CD4-positive, alpha-beta T cell (primary cell): ENCODE measurements at places on chromosomes 7 and 10.

GRCh38 chr7:26513948-26514347, 222.3 kb downstream of the SNX10 start:
- no peak for DNase-seq

DNA sequence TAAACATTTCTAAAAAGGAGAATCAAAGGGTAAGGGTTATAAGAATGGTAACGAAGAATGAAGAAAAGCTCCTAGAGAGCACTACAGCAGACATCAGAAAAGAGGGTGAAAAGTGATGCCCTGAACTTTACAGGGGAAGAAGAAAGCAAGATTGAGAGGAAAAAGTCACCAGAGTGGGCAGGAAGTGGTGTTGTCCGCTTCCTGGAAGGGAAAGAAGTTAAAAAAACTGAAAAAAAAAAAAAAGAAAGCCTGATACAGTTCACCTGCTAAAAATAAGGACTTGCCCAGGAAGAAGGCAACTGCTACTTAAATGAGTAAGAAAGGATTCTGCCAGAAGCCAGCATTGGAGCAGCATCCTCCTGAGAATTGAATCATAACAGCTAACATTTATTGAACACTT, 330.1 kb upstream of the PHF14 start:
- no peak for DNase-seq

DNA sequence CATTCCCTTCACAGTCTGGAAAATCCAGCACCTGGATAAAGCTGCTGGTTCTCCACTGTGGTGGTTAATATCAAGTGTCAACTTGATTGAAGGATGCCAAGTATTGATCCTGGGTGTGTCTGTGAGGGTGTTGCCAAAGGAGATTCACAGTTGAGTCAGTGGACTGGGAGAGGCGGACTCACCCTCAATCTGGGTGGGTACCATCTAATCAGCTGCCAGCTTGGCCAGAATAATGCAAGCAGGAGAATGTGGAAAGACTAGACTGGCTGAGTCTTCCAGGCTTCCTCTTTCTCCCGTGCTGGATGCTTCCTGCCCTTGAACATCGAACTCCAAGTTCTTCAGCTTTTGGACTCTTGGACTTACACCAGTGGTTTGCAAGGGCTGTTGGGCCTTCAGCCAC, 48.4 kb downstream of the C10orf143 start:
- no peak for DNase-seq

- no peak for DNase-seq
These were observed 920.5 kb downstream of the KCNMA1 start for GRCh38 chr10:76717141-76717540.

GRCh38 chr7:47901542-47901941, 46.7 kb downstream of the PKD1L1 start:
- DNase-seq = no peak

GRCh38 chr10:103475437-103475836, 3.6 kb downstream of the CALHM3 start:
- no peak for DNase-seq

- no peak for DNase-seq
These were observed 13.9 kb upstream of the TECTB start for GRCh38 chr10:112269266-112269665.
